ENCODE measurements at places on chromosomes 7 and 10.

GRCh38 chr10:130425169-130425568, 289.0 kb downstream of the GLRX3 start:
- DNase-seq: no peak

DNA sequence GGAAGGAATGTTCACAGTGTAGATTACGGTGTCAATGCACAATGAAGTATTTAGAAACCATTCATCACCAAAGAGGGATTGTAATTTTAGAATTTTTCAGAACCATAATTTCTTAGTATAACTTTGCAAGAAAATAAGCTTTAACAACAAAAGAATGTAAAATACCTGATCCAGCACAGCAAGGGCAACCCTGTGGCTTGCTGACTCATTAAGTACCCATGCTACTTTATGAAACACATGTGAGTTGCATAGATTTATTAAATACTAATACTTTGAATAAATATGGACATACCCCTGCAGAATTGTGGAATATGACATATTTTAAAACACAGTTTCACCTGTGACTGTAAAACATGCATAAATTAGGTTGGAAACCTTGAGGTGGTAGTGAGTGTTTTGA, 281.3 kb downstream of the ZNF248 start:
- DNase-seq: no peak

GRCh38 chr10:89055159-89055558, 64.6 kb downstream of the FAS start:
- DNase-seq: no peak

GRCh38 chr10:96627292-96627691, 40.5 kb upstream of the TM9SF3 start:
- no peak for DNase-seq

DNA sequence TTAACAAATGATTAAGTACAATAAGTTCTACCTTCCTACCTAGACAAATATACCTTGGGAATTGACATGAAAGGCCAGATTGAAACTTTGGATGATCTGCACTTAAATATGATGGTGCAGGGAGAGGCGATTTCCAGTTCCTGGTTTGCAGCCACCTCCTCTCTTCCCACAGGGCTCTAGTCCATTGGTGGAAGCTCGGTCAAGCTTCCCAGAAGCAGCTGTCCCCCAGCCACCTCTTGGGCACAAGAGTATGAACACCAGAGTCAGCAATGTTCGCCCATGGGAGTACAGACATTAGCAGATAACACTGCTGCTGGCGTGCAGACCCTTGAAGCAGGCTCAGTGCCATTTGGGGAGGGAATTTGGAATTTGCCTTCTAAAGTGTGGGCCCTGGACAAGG, 1.5 kb upstream of the CPVL start:
- DNase-seq: no peak

- DNase-seq: no peak
Measured at GRCh38 chr7:115137816-115138215, 215.9 kb downstream of the MDFIC start.

GRCh38 chr7:48964074-48964473, 39.7 kb downstream of the CDC14C start:
- no peak for DNase-seq

GRCh38 chr7:100396421-100396982, 23.2 kb downstream of the PILRA start:
- DNase-seq: no peak

DNA sequence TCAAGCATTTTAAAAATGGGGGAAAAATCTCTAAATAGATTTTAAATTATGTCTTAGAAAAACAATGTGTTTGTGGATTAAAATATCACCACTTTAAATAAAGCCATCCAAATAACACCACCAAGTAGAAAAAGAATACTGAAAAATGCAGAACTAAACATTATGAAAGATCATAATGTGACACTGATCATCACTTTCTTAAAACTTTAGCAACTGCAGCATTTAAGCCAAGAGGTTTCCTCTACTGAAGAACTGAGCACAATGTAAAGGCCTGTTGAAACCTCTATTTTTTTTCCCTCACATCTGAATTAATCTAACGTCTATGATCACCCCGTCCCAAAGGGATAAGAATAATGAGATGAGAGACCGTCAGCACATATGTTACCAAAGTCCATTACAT, 18.6 kb downstream of the MINDY3 start:
- DNase-seq: no peak

DNA sequence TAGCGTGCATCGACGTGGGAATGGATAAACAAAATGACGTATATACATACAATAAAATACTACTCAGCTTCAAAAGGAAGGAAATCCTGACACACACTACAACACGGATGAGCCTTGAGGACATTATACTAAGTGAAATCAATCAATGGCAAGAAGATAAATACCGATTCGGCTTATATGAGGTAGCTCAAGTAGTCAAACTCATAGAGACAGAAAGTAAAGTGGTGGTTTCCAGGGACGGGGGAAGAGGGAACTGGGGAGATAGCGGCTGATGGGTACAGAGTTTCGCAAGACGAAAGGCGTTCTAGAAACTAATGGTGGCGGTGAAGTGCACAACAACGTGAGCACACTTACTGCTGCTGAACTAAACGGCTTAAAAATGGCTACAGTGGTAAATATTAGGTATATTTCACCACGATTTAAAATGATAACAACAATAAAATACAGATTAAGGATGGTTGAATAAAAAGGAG, 516.7 kb downstream of the PARD3 start:
- no peak for DNase-seq

GRCh38 chr10:109647627-109648026, 275.7 kb downstream of the XPNPEP1 start:
- DNase-seq: no peak

DNA sequence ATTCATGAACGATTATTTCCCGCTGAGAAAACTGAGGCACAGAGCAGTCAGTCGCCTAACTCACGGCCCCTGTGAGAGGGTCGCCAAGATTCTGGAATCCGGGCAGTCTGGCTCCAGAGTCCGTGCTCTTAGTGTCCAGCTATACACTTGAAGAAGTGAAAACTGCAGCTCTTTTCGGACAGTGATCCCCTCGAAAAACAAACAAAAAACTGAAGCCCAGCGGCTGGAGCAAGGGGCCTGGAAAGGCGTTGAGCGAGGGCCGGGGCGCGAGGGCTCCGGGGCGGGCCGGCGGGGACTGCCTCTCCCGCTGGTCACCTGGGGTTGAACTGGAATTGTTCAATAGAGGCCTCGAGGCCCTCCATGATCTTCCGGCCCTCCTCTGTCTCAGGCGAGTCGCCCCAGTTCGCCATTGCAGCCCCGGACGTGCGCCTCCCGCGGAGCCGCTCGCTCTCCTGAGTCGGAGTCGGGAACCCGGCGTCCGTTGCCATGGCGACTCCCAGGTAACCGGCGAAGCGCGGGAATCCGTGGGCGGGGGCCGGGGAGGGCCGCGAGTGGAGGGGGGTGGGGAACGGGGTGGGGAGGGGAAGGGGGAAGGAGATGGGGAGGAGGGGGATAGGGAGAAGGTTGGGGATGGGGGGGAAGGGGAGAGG, 881 bp downstream of the C10orf67 start:
- DNase-seq: no peak

DNA sequence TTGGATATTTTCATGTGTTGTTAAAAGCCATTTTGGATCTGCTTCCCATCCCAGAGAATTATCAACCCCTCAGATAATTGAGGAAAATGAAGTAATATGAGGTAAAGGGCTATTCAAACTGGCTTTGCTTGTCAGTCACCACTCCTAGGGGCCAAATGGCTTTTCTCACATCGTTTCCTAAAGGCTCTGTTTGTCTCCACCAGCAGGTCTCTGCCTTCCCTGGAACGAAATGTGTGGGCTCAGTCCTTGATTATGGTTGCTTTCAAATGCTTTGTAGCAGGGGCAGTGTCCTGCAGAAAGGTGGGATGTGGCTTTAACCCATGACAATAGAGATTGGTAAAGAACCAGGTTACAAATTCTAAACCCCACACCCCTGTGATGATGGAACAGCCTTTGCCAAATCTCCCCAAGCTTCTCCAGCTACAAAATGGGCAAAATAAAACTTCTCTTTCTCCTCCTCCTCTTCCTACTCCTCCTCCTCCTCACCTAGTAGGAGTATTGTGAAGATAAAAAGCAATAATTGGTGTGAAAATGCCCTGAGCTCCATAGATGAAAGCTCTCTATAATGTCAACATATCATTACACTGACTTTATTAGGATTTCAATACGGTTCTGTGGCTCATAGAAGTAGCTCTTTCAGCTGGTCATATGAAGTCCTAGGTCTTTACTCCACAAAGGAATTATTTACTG, 127.6 kb downstream of the CHN2 start:
- no peak for DNase-seq

DNA sequence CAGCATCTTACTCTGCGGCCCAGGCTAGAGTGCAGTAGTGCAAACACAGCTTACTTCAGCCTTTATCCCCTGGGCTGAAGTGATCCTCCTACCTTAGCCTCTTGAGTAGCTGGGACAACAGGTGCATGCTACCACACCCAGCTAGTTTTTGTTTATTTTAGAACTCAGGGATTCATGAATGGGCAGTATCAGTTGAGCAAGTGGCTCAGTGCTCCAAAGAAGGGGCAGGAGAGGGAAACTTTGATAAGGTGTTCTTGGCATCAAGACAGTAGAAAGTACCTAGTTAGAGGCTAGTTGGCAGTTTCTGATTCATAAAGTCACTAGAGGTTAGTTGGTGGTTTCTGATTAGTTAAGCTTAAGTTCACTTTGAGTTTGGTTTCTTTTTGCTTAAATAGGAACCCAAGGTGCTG, 18.4 kb downstream of the TRIM24 start:
- no peak for DNase-seq

- DNase-seq: no peak
Measured at GRCh38 chr10:84838851-84839250, 510.5 kb downstream of the CCSER2 start.

- no peak for DNase-seq
Measured at GRCh38 chr7:40447345-40447744, 312.5 kb downstream of the SUGCT start.

- peak; percentile 6 for DNase-seq
Measured at GRCh38 chr10:62038609-62039190, 137.2 kb downstream of the ARID5B start.

DNA sequence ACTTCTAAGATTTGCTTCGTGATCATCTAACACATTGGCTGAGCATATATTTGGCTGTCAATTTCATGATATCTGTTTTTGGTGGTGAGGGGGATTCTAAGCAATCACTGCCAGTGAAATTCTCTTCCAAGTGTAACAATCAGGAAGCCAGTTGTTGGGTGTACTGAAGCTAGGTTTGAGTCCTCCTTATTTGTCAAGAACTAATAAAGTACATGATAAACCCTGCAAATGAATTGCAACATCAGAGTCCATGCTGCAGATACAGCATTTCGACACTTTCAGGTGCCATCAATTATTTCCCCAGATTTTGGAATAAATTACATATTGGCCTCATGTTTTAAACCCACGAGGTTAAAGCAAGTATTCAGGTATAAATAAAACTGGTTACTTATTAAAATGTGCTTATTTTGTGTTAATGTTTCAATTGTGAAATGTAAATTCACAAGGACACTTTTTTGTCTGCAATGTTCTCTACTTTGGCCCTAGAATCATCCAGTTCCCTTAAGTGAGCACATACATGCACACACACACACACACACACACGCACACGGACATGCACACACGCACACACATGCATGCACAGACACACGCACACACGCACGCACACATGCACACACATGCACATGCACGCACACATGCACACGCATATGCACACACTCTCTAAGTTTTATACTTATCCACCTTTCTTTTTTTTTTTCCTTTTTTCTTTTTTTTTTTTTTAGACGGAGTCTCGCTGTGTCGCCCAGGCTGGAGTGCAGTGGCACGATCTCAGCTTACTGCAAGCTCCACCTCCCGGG, 510.2 kb upstream of the KLF6 start:
- DNase-seq: no peak

GRCh38 chr7:15491361-15491760, 70.5 kb downstream of the AGMO start:
- DNase-seq: no peak

- no peak for DNase-seq
Measured at GRCh38 chr7:100893910-100894721, 1.6 kb downstream of the ACHE start.

- no peak for DNase-seq
Measured at GRCh38 chr10:67670401-67670800, 25.6 kb downstream of the CTNNA3 start.

DNA sequence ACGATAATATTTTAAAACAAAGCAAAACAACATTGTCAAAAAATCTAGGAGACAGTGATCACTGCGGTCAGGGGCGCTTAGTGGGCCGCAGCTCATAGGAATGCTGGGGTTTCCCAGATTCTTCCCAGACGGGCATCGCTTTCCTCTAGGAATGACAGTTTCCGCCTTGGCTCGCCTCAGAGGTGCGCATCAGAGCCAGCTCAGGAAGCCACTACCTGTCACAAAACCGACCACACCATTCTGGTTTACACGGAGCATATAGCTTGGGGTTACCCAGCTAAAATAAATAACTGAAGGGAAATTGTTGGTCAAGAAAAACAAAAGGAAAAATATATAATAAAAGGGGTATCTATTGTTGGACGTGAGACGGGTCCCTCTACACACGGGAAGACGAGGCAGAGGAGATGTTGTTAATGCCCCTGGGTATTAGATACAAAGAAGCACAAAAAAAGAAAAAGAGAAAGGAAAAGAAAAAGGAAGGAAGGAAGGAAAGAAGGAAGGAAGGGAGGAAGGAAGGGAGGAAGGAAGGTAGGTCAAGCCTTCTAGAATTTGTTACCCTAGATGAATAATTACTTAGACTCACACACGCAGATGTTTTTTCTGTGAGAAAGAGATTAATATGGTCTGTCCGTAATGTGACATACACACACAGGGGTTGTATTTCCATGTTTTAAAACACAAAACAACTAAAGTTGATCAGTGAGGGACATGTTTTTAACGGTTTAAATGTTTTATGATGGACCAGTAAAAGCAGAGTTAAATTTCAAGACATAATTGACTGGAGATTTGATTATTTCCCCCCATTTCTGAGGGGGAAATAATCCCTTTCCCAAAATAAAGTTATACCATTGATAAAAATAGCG, 292.4 kb upstream of the NFE2L3 start:
- no peak for DNase-seq
